Activated CD4-positive, alpha-beta T cell treated with anti-CD3 and anti-CD28 coated beads, Interleukin-10, Interleukin-2, amounts not matched to agents 100 ng/mL and 50 ng/mL, durations not matched to agents 16 hours and 8 hours (primary cell): ENCODE measurements at places on chromosomes 7 and 10.
A peak's percentile ranks its signal among the peaks of the same experiment; 100 is the strongest.

- DNase-seq = no peak
Observed at GRCh38 chr10:19936289-19936688, 120.1 kb downstream of the PLXDC2 start.

- DNase-seq = no peak
Observed at GRCh38 chr7:152891160-152891621, 131.6 kb downstream of the ACTR3B start.

- no peak for DNase-seq
Observed at GRCh38 chr7:12158334-12159060, 52.6 kb upstream of the TMEM106B start.

- DNase-seq = peak; percentile 41
Observed at GRCh38 chr10:101536800-101537199, 51.3 kb downstream of the POLL start.

DNA sequence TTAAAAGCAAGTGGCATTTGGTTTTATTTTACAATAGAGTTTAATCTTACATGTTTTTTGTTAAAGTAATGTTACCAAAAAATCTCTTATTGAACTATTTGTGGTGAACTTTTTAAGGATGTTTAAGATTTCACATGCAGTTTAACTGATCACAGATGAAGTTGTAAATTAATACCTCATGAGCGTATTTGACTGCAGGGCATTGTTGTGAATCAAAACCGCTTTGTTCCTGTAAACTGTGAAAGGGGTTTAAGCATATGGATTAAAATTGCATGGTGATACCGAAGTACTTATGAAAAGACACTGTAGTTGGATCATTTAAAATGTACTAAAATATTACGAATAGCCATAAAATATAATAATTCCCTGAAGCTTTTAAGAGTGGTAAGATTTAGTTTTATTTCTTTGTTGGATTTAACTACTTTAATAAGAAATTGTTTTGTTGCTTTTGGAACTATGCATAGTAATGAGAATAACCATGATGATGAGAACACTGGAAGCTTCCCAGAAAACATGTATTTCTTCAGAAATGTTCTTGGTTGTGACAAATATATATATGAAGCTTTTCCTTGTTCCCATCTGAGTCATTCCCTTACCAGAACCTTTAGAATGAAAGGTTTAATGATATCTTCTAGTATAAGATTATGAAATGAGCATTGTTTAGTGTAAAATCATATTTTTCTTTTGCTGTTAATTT is 131.3 kb downstream of the ADK start:
- no peak for DNase-seq

DNA sequence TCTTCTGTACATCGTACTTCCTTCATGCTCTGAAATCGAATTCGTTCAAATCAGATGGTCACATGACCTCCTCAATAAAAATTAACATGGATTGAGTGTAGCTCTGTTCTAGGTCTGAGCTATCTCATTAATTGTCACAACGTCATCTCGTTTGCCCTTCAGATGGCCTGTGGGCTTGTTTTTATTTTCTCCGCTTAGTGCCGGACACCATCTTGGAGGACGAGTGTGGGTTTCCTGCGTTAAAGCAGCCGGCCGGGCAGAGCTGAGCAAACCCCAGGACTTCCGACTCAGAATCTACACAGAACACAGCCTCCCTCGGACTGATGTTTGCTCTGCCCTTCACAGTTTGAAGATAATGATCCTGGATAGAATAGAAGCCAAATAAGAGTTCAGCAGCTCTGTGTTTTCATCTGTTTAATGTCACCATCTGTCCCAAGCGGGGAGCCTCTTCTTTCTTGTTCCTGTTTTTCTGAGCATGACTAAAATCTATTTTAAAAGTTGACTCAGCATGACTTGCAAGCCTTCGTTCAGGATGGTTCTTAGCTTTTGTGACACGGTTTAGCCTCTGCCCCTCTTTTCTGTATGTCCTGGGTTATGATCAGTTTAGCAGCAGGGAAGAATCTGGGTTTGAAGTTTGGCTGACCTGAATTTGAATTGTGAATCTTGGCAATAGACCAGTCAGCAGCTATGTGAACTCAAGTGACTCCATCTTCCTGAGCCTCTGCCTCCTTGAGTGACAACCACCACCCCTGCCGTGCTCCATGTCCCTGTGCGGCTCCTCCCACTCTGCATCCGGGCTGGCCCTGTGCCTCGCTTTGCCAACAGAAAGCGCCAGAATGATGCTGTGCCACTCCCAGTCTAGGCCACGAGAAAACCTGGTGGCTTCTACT is 30.6 kb upstream of the GALNTL5 start:
- peak; percentile 63 for DNase-seq

GRCh38 chr7:36232555-36232954 is 79.5 kb downstream of the EEPD1 start:
- no peak for DNase-seq

GRCh38 chr7:43569424-43569823 is 13.5 kb upstream of the STK17A start:
- peak; percentile 50 for DNase-seq

GRCh38 chr7:44262031-44262430 is 61.3 kb downstream of the YKT6 start:
- DNase-seq = no peak

DNA sequence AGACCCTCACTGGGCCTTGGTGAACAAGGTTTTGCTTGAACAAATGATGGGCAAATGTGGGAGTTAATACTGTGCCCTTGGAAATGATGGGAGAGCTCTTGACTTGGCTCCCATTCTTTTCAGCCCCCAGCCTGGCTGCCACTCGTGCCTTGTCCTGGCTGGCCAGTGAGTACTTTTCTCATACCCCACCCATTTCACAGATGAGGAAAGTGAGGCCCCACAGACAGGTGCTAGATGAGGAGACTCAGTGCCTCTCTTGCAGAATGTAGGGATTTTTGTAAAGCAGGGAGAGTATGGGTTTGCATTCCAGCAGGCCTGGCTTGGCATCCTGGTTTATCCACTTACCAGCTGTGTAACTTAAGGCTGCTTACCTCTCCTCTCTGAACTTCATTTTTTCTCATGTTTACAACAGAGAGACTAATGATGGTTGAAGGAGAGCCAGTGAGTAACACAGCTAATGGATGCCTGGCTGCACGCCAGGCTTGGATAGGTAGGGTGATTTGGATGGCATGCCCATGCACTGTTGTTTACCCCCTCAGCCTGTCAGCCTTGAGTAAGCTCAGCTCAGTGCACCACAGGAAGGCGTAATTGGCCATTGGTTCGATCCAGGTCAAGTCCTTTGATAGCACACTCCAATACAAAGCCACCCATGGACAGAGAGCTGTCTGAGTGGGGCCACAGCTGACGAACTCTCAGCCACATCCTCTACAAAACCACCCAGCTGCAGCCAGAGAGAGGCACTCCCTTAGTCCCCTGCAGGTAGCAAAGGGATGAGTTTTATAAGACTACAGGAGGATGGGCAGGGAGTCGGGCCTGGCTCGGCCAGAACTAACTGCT is 436.8 kb downstream of the RPS24 start:
- DNase-seq = no peak
